ENCODE measurements at places on chromosomes 11 and 22.

DNA sequence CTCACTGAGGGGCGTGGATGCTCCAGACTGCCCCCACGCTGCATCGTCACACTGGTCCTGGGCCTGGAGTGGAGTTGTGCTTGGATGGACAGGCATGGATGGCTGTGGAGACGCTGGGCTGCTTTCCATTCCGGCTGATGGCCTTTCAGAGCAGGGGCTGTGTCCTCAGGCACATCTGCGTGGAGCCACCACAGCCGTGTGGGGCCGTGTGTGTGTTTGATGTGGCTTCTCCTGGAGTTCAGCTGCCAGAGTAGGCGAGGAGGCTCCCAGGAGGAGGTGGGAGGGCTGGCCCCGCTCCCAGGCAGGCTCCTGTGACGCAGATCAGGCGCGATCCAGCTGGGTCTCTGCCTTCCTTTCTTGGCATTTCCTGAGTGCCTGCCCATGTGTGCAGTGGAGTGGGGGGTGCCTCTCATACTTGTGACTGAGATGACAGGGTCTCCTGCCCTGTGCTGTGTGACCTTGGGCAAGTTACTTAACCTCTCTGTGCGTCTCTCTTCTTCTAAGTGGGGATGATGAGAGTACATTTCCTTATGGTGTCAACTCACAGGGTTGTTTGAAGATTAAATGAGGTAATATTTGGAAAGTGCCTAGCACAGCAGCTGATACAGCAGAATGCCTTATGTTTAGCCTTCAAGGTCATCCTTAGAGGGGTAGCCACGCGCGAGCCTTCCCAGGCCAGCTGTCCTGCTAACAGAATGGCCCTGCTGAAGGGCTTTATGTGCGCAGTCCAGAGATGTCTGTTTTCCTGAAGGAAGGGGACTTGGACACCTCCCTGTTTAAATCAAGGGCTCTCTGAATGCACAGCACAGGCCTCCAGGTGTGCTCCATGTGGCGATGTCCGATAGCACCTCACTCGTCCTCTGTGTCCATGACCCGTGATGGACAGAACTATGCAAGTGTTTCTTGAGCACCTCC is 33.5 kb downstream of the GLB1L2 start:
- DNase-seq: no peak

DNA sequence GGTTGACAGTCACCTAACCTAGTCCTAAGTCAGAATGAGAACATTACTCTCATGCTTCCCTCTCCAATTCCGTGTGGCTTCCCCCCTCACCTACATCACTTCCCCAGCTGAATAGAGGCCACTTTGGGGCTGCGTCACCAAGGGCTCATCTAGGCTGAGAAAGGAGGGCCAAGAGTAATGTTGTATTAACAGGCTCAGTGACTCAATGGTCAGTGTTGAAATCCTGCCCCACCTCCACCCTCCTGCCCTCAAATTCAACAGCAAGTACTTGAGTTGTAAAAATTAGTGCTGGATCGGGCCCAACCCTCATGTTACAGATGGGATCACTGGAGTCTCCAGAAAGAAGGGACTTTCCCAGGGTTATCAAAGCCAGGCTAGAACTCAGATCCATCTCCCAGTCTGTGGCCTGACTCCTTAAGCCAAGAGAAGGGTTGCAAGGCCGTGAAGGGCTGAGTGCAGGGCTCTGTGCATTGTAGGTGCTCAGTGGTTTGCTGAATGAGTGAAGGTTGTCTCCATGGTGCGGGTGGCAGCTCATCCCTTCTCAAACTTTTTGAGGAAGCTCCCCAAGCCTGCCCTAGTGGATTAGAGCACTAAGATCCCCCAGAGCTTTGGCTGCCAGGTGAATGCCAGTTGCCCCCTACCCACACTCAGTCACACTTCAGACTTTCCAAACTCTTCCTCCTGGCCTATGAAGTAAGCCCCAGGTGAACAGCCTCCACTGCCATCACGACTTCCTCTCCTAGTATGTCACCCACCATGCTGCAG is 3.2 kb downstream of the DGAT2 start:
- DNase-seq: no peak

GRCh38 chr22:41787331-41787730 is 13.1 kb upstream of the CCDC134 start:
- no peak for DNase-seq

- no peak for DNase-seq
Observed at GRCh38 chr11:58564231-58564630, 11.4 kb downstream of the LPXN start.

DNA sequence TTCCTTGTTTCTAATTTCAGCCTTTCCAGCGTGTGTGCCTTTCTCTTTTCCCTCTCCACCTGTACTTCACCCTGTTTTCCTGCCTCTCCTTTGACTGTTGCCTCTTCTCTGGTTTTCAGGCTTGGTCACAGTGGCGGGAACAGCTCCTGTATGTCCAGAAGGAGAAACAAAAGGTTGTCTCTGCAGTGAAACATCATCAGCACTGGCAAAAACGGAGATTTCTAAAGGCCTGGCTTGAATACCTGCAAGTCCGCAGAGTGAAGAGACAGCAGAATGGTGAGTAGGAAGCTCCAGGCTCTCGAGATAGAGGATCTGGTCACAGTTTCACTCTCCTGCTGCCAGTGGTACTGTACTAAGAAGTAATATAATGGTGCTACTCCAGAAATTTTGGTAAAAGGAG is 76.6 kb downstream of the SFI1 start:
- no peak for DNase-seq
